Stimulated activated CD8-positive, alpha-beta memory T cell treated with anti-CD3 and anti-CD28 coated beads, Interleukin-15, amount 100 ng/mL, for 4 hours (primary cell): ENCODE measurements at places on chromosomes 16 and 17.

- no peak for DNase-seq
Measured at GRCh38 chr16:67933805-67934204, 2.1 kb upstream of the CTRL start.

DNA sequence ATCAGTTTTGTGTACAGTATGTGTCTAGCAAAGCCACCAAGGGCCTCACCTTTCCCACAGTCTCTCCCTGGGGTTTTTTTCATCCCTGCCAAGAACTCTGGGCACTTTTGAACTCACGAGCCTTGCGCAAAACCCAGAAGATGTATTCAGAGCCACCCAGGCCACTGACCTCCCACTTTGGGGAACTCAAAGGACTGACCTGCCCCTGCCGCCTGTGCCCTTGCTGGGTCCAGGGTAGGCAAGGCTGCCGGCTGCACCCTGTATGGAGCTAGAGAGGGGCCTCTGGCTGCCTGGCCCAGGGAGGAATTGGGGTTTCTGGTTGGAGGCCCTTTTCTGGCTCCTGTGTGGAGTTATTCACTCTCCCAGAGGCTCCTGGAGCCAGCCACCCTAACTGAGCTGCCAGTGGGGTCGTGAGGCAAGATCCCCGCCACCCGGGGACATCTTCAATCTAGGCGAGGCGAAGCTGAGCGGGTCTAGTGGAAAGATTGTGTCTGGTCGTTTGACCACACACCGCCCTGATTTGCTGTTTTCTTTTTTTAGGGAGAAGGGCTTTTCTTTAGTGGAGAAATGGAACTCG lies 1.9 kb downstream of the CDK5R1 start:
- no peak for DNase-seq

DNA sequence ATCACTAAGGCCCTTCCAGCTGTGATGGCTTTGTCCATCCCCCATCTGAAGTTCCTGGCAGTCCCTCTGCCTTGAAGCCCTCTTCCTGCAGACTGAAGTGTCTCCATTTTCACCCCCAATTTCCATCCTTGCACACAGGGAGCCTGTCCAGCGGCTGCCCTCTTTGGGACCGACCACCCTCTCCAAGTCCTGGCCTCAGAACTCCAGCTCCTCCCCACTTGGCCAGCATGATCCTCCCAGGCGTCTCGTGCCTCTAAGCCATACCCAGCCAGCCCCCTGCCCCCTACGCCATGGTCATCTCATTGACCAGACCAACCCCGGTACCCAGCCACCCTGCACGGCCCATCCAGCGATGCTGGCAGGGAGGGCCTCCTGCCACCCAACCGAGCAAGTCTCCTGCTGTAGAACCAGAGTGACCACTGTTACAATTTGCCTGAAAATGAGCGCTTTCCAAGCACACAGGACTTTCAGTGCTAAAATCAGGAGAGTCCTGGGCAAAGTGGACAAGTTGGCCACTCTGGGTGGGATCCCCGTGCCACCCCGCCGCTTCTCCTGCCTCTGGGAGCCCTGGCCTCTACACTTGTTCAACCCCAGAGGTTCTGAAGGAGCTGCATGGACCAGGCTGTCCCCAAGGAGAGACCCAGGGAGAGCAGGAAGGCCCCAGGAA lies 362.0 kb downstream of the SEC14L1 start:
- DNase-seq, result no peak

DNA sequence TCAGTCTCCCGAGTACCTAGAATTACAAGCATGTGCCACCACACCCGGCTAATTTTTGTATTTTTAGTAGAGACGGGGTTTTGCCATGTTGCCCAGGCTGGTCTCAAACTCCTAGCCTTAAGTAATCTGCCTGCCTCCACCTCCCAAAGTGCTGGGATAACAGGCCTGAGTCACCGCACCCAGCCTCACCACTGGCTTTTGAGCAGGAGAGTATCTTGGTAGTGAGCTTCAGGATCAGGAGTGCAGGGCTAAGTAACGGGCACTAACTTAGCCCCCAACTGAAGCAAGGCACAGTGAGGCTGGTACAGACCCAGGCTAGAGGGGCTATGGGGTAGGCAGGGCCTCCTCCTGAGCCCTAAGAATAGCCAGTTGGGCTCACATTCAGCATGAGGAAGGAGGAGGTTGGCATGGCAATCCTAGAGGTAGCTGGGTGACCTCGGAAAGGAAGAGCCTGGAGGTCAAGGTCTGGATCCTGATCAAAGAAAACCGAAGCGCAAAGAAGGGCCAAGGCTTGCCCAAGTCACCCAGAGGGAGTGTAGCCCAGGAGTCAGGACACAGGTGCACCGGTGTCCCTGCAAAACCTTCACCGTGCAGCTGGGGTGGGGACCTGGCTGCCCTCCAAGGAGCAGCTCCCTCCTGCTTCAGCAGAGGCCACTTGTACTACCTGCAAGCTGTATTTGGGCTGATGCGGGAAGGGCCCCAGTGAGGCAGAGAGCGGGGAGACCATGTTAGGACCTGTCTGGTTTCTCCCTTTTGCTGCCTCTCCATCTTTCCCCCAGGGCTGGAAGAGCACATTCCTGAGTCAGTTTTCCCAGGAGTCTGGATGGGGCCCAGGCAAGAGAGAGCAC lies 1.3 kb upstream of the ADGRG5 start:
- no peak for DNase-seq

DNA sequence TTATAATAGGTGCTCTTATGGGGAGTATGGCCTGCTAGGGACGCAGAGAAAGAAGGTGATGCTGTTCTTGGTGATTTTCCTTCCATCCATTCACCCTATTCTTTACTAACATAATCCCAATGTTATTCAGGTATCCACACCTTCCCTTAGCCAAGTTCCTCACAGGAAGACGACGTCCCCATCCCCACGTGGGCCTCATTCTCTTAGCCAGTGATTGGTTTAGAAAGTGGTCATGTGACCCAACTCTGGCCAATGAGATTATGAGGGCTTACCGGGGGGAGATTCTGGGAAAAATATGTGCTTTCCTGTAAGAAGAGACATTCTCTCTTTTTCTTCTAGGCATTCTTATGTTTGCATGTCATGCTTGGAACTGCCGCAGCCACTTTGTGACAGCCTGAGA lies 474.7 kb downstream of the HAPSTR1 start:
- no peak for DNase-seq

GRCh38 chr17:38565853-38566665 lies 39.7 kb downstream of the SRCIN1 start:
- no peak for DNase-seq

- DNase-seq, result no peak
Measured at GRCh38 chr16:75244844-75245758, 6.3 kb downstream of the BCAR1 start.

DNA sequence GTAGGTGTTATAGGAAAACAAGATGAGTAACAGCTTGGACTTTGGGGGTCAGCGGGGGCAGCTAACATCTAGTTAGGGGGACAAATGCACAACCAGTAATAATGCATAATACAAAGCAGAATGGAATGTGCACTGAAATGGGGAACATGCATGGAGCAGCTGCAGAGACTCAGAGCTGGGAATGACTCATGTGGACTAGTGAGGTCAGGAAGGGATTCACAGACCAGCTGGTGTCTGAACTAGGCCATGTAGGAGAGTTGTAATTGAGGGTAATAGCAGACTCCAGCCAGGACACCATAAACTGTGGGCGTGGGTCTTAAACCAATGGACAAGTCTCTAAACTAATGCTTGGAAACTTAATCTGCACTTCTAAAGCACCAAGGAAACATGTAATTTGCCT lies 176.8 kb upstream of the ASIC2 start:
- DNase-seq, result no peak

- DNase-seq, result no peak
Measured at GRCh38 chr16:83830769-83831455, 23.1 kb downstream of the HSBP1 start.

GRCh38 chr17:6472517-6472916 lies 28.3 kb downstream of the PIMREG start:
- no peak for DNase-seq
